ENCODE measurements at places on chromosomes 7 and 10.

GRCh38 chr10:69641261-69641980, 11.4 kb downstream of the FAM241B start:
- no peak for DNase-seq

DNA sequence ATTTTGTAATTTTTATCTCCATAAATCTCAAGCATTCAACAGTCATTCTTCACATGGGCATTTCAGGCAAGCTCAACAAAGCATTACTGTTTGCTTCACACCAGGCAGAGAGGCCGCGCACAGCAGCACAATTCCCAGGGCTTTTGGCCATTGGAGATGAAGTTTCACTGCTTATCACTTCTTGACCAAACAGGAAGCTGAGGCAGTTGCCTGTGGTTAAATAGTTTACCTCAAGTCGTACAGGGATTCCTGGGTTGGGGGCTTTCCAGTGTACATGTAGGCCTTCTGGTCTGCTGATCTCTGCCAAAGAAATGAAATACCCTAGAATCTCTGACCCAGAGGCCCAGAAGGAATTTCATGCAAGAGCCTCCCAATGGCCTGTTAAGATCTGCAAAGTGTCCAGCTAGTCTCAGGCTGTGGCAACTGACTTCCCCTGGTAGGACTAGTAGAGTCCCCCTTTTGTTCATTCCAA, 11.2 kb upstream of the PRDX3 start:
- DNase-seq, result no peak

GRCh38 chr7:44075296-44076075, 6.8 kb downstream of the POLM start:
- DNase-seq, result no peak

GRCh38 chr7:18655506-18655905, 160.0 kb downstream of the HDAC9 start:
- DNase-seq, result no peak

DNA sequence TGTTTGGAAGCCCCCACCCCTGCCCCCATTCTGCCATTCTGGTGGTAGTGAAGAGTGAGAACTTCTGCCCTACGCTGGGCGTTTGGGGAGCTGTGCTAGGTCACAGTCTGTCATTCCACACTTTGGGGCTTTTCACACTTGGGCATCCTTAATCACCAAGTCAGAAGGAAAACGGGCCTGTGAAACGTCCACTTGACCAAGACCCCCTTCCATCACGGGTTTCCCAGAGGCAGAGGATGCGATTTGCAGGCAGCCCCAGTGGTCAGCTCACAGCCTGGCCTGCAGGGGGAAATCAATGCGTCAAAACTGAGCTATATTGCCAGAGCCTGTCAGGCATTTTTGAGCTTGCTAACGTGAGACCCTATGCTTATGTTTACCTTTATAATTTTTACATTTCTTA, 663.3 kb upstream of the MGMT start:
- no peak for DNase-seq

DNA sequence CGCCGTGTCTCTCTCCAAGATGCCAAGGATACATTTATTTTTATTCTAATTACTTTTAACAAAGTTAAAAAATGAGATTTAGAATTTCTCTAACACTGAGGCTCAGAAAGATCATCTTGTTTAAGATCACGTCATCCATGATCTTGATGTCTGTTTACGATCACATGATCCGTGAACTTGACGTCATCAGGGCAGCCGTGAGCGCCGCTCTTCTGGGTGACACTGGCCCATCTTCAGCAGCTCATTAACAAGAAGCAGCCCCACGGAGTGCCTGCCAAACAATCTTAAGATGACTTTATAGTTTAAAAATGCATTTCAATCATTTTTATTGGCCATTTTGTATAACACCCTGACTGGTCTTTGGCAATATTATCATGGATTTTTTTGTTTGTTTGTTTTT, 291.1 kb upstream of the PRKCQ start:
- DNase-seq, result no peak

Measured in stimulated activated CD4-positive, alpha-beta T cell treated with anti-CD3 and anti-CD28 coated beads, Interleukin-15, amount 100 ng/mL, for 48 hours (primary cell).